KBM-7 (cell line): ENCODE measurements at places on chromosomes 7 and 10.

- no peak for DNase-seq
These were observed 1.5 kb upstream of the HECW1 start for GRCh38 chr7:43110791-43111535.

- DNase-seq = no peak
These were observed 76.5 kb upstream of the ITPRID1 start for GRCh38 chr7:31437250-31437865.

- DNase-seq = no peak
These were observed 19.1 kb upstream of the GPAM start for GRCh38 chr10:112202561-112203241.

- no peak for DNase-seq
These were observed 209.9 kb downstream of the FRMD4A start for GRCh38 chr10:14120812-14121211.

GRCh38 chr7:41777894-41778596, 75.2 kb upstream of the INHBA start:
- peak; percentile 91 for DNase-seq

GRCh38 chr10:60042262-60042661, 135.9 kb upstream of the CCDC6 start:
- no peak for DNase-seq

DNA sequence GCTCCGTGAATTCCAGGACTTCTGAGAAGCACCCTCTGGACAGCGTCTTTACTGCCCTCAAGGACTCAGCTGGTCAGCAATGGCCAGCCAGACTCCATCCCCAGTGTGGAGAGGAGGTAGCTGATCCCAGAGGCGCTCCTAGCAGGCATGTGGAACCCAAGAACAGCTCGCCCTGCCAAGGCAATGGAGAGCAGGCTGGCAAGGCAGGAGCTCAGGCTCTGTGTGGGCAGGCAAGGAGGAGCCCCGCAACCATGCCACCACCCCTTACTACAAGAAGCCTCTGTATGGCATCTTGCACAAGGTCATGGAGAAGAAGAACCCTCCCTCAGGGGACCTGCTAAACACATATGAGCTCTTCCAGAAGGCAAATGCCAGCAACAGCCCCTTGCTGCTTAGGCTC, 34.4 kb upstream of the SGMS1 start:
- no peak for DNase-seq

DNA sequence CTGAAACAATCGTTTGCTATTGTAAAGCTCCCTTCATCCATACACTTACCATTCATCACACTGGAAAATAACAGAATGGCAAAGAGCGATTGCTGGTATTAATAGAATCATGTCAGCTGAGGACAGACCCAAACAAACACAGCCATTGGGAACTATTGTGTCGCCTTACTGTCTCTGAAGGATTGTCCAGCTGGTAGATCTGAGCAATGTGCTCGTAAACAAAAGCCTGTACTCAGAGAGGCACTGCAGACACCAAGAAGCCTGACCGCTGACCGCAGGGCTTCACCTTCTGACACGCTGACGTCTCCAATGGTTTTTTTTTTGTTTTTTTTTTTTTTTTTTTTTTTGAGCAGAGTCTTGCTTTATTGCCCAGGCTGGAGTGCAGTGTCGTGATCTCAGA, 151.0 kb upstream of the FRMD4A start:
- no peak for DNase-seq

GRCh38 chr7:94579470-94579869, 69.9 kb downstream of the CASD1 start:
- DNase-seq = no peak

- no peak for DNase-seq
These were observed 13.6 kb upstream of the CALU start for GRCh38 chr7:128725531-128725930.

DNA sequence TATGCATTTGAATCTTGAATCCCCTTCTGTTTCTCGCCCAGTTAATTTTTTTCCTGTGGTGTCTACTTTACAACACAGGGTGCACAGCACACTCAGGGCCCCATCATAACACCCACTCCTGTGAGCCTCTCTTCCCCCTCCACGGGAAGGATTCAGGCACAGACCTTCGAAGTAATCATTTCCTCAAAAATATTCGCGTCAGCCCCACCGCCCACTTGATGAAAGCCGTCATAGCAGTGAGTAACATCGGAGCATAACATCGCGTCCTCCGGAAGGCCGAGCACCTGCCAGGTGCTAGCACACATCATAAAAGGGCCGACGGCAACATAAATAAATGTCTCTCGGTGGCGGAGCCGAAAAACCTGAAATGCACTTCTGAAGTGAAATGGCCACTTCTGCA, 201.7 kb upstream of the ADARB2 start:
- DNase-seq = no peak

DNA sequence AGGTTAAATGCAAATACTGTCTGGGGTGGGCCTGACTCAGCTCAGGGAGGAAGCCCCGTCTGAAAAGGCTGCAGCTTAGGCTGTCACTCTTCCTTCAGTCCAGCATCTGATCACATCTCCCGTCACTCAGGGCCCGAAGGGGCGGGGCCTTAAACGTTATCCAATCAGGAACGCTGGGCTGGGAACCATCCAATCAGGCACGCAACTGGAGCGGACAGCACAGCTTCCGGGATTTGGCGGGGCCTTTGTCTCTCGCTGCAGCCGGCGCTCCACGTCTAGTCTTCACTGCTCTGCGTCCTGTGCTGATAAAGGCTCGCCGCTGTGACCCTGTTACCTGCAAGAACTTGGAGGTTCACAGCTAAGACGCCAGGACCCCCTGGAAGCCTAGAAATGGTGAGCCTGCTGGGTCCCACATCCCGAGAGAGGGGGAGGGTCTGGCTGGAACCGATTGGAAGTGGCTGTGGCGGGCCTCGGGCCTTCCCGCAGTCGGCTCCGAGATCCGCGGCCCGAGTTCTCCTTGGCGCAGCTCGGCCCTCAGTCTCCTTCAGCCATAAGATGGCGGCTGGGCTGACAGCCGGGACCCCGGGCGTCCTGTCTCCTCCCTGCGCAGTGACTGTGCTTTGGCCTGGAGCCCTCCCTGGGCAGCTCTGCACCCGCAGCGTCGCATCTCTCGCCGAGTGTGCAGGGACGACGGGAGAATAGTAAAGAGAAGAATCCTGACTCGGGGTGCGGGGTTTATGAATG, at the start of gene ZNF92:
Gene ZNF92 (plus strand): TSS at position 248 of the 744 bp plus-strand sequence. CDS start 143 bp downstream, at position 391.
- DNase-seq = peak; percentile 98

- no peak for DNase-seq
These were observed 60.9 kb upstream of the ADRB1 start for GRCh38 chr10:113982769-113983168.

- DNase-seq = no peak
These were observed 143.1 kb upstream of the GDF10 start for GRCh38 chr10:47156873-47157272.

DNA sequence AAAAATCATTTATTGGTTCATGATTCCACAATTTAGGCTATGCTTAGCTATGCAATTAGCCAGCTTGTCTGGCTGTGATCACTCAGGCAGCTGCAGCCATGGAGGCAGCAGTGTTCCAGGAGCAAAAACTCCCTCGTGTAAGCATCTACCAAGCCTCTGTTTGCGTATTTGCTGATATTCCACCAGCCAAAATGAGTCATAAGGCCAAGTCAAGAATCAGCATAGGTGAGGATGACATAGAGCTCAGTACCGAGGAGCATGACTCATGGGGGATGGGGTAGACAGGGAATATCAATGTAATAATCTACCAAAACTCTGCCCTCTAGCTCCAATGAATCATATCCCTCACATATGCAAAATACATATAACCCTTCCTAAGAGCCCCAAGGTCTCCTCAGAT, 63.3 kb downstream of the IMMP2L start:
- DNase-seq = no peak

DNA sequence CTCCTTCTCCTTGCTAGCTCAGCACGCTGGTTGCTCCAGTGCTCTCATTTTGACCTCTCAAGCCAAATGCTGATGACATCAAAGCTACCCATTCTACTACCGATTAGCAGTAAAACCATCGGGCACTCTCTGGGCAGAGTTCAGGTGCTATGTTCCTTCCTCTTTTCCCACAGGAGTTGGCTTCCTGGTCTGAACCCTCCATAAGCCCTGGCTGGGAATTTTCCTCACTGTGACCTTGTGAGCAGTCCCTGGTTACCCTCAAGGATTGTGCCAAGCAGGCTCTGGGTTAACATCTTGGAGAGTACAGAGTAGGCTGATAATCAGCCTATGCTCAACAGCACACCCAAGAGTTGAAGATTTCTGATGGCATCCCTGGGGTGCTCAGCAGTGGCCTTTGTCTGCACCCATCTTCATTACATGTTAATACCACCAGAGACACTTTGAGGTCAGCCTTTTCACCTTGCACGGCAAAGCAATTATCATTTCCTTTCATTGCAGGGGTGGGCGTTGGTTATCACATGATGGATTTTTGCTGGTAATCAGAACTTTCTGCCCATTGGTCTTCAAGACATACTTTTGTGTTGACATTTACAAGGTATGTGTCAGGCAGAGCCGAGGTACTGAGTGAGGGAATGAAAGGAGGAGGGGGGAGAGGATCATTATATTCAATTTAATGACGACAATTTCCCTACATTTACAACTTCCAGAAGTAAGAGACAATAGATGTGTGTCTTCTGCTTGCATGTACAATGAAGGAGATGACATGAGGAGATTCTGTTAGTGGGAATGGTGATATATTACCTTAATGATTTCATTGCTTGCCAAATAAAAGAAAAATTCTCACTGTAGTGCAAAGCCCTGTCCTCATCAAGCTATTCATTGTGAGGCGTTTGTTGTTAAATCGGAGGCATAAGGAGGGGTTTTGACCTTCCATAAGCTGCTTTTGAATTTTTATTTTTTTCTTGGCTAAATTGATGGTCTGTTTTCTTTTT, 452.0 kb downstream of the LRMDA start:
- DNase-seq = no peak

GRCh38 chr10:132715776-132716680, 69.9 kb downstream of the NKX6-2 start:
- no peak for DNase-seq

DNA sequence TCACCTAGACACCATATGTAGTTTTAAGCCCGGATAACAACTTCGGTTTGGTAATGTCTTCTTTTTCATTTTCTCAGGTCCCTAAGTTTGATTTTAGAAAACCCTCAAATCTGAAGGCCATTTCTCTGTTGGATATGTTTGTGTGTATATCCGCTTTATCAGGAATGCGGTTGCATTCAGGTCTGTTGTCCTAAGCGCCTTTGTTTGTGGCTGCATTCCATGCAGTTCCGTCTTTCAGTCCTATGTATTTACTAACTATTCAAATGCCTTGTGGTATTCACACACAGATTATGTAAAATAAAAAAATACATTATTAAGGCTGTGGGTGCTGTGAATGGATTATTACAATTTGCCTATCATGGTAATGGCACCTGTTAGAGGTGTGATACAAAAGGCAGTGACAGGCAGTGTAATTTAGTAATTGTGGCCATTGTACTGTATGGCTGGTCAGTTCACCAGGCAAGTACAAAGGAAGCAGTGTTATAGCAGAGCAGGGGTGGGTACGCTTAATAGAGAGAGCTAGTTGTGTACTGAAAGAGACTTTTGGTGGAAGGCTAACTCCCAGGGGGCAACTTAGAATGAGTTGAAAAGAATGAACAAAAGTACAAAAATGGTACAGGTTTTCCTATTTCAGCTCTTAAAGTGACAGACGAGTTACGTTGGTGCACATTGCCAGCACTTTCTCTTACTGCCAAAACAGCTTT, 136.4 kb downstream of the VTI1A start:
- no peak for DNase-seq

DNA sequence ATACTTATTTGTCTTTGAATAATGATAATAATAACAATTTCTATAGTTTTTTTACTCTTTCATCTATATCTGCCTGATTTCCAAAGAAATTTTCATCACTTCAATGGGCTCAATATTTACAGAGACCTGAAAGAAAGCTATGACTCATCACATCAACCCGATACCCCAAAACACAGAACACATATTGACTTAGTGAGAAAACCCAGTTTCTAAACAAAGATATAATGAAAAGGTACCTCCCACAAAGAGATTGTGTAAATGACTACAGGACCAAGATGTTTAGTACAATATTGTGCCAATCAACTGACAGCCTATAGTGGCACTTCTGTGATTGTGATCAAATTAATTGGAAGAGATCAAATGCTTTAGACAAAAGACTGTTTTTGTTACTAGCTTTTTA, 133.9 kb downstream of the PCDH15 start:
- no peak for DNase-seq

- DNase-seq = peak; percentile 58
These were observed 10.6 kb upstream of the LYZL2 start for GRCh38 chr10:30639946-30640786.

DNA sequence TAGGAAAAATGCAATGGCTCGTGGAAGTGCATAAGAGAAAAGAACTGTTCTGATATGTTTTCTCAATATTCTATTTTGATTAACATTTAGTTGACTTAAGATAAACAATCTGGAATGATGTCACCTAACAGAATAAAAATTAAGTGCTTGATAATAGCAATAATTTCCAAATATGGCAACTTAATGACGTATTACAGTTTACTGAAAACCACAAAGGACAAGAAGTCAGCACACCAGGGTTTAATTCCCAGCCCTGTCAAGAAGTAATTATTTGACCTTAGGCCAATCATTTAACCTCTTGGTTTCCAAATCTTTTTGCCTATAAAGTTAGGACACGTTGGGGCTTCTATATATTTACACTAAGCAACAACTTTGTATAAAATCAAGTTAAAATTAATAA, 95.7 kb downstream of the CABCOCO1 start:
- DNase-seq = no peak

DNA sequence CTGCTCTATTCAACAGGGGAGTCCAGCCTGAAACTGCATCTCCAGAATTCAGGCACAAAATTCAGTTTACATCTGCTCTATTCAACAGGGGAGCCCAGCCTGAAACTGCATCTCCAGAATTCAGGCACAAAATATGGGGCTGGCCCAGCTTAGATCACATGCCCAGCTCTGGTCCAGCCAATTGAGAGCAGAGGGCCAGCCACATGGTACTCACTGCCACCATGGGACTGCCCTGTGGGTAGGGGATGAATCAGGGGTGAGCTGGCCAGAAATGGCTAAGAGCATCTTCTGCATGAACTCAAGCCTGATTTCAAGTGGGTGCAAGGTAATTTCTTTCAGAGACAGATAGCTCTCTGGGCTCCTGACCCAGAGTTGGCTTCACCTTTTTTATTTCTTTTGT, 156.6 kb upstream of the LYZL2 start:
- no peak for DNase-seq

DNA sequence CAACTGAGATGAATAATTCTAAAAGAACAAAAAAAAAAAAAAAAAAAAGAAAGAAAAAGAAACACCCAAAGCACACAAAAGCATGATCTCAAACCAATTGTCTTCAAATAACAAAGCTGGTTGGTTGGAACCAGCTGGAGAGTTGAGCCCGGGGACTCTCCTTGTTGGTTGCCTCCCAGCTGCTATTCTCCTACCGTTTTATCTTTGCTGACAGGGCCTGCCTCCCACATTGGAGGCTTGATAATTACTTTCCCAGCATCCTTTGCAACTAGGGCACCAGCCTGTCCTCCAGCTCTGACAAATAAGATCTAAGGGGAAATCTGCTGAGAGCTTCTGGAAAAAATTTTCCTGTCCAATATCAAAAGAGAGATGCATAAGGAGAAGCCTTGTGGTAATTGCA, 6.8 kb downstream of the PON1 start:
- no peak for DNase-seq
